Thyroid gland (tissue), 4 donors: ENCODE measurements at places on chromosomes 6 and 20.
A peak's percentile ranks its signal among the peaks of the same experiment; 100 is the strongest.

GRCh38 chr6:110990840-110991576 lies 9.2 kb downstream of the RPF2 start:
- no peak for DNase-seq

GRCh38 chr6:11179419-11180202 lies 52.9 kb downstream of the NEDD9 start:
- DNase-seq, result no peak

DNA sequence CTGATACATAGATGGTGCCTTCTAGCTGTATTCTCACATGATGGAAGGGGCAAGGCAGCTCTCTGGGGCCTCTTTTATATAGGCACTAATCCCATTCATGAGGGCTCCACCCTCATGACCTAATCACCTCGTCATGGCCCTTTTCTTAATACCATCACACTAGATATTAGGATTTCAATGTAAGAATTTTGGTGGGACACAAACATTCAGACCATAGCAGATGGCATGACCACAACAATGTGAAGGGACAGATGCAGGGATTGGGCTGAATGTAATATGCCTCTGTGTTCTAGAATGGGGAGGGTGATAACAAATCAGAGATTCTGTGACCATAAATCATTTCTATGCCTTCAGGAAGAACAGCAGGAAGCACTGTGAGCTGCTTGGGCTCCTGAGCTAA lies 145.8 kb downstream of the LCA5 start:
- no peak for DNase-seq

- DNase-seq, result no peak
Measured at GRCh38 chr6:84583784-84584183, 180.6 kb downstream of the TBX18 start.

DNA sequence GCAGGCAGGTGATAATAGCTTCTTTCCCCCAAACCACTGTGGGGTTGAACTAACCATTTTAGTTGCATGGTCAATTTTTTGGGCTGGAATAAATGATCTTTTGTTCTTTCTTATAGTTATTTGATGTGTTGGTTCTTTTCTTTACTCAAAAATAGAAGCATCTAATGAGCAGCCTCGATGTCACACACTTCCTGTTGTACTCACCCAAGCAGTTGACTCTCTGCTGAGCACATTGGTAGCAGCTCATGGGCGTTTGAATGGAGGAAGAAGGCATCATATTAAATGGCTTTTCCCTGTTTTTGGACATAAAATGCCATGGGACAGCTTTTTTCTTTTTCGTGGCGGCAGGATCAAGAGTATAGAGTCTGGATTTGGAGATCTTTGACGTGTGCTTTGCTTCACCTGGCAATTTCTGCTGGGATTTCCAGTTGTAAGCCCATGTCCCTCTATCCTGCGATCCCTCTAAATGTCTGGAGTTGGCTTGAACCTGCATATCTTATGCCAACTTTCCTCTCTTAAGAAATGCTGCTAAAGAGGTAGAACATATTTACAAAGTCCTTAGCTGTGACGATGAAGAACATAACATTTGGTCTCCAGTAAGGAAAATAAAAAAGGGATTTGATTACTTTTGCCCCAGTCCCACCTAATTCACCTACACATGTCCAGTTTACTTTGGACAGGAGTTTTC lies 268.3 kb downstream of the PRL start:
- no peak for DNase-seq

DNA sequence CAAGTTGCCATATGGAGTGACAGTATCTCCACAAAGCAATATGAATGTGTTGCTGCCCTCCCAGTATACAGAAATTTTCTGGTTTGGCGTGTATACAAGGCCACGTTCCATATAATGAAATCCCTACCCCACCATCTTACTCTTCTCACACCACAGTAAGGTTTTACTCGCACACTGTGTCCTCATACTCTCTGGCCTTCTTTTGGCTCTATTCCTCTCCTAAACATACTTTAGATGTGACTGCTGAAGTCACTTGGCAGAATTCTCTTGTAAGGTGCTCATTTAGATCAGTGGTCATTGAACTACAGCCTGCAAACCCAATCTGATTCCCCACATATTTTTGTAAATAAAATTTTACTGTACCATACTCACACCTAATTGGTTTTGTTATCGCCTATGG lies 123.2 kb downstream of the RFPL4B start:
- DNase-seq, result no peak

DNA sequence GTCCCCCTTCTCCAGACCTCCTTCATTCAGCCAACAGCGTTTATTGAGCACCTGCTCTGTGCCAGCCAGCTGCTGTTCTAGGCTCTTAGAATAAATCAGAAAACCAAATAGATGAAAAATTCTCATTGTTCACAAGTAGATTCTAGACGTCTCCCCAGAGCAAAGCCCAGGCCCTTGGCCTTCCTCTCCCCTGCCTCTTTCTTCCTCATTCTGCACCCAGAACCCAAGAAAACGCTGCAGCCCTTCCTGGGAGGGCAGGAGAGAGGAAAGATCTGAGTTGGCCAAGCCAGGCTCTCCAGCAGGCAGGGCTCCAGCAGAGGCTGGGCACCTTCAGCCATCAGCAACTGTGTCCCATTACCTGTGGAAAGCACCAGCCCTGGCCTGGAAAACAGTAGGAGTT lies 12.0 kb upstream of the BPI start:
- no peak for DNase-seq

DNA sequence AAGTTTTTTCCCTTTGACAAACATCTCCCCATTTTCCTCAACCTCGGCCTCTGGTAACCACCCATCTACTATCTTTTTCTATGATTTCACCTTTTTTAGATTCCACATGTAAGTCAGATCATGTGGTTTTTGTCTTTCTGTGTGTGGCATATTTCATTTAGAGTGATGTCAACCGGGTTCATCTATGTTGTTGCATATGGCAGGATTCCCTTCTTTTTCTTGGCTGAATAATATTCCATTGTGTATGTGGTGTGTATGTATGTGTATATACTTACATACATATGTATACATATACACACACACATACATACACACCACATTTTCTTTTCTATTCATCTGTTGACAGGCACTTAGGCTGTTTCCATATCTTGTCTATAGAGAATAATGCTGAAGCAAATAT lies 22.2 kb upstream of the PHIP start:
- DNase-seq, result no peak

DNA sequence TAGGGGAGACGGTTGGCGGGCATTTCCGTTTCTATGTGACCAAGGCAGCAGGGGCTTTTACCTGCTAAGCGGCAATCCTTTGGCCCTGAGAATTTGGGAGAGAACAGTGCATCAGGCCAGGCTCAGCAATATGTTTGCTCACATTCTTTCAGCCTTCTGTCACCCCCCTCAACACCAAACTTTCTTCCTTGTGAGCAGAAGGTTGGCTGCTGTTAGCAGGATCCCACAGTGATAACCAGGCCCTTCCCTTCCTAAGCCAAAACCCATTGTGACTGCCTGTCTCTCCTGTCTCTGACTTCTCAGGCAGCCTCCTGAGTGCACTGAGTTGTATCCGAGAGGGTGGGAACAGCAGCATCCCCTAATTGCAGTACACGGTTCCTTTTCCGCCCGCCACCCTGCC lies 43.7 kb downstream of the STK35 start:
- no peak for DNase-seq

- DNase-seq, result no peak
Measured at GRCh38 chr6:158752613-158753012, 66.6 kb downstream of the EZR start.

- no peak for DNase-seq
Measured at GRCh38 chr6:25034431-25034921, 98.7 kb upstream of the RIPOR2 start.

GRCh38 chr6:152068622-152069261 lies 261.3 kb downstream of the ESR1 start:
- DNase-seq, result no peak

DNA sequence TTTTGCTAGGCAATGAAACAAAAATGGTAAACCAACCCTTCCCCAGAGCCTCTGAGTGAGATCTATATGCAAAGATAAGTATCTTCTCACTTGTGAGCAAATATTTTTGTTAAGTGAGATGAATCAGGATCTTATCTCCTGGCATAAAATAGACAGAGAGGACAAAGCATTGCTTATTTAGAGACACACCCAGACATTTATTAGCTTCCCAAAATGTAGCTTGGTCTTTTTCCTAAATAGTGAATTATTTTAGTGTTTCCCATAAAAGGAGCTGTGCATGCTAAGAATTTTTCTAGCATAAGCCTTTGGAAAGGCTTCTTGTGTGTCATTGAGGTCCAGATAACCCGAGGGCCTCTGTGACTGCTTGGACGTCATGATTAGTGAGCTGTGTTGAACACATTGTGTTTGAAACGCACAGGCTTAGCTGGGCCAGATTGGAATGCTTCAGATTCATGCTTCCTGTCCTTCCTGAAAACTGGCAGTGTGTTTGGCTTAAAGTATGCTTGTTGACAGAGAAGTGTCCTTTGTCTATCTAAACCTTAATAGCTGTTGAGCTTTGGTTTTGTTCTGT lies 16.5 kb downstream of the MTHFD1L start:
- DNase-seq, result peak; percentile 84

DNA sequence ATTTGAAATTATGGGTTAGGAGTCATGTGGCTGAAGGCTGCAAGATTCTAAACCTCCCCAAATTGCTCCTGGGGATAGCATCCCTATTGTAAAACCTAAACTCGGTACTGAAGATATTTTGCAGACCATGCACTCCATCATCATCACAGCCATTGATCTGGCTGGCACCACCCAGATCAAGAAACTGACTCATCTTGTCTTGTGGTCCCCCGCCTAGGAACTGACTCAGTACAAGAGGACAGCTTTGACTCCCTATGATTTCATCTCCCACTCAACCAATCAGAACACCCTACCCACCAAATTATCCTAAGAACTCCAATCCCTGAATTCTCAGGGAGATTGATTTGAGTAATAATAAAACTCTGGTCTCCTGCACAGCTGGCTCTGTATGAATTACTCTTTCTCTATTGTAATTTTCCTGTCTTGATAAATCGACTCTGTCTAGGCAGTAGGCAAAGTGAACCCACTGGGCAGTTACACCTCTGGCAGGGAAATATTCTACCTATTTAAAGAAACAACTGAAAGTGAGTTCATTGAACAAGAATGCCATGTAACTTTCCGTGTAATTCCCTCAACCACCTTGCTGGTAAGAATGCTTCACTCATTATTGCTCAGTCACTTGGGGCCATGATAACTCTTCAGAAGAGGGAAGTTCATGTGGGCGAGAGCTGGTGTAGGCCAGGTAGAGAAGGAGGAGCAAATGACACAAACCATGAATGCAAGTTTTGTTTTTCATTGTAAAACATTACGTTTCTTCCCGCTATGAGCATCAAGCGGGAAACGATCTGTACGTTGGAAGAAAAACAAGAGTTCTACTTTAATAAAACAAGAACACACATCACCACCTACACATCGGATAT lies 602.9 kb upstream of the ARID1B start:
- no peak for DNase-seq

- no peak for DNase-seq
Measured at GRCh38 chr6:14079971-14080370, 37.6 kb upstream of the CD83 start.

- DNase-seq, result no peak
Measured at GRCh38 chr6:56594699-56595098, 48.0 kb downstream of the DST start.

GRCh38 chr6:164022632-164023031 lies 608.1 kb downstream of the QKI start:
- no peak for DNase-seq

DNA sequence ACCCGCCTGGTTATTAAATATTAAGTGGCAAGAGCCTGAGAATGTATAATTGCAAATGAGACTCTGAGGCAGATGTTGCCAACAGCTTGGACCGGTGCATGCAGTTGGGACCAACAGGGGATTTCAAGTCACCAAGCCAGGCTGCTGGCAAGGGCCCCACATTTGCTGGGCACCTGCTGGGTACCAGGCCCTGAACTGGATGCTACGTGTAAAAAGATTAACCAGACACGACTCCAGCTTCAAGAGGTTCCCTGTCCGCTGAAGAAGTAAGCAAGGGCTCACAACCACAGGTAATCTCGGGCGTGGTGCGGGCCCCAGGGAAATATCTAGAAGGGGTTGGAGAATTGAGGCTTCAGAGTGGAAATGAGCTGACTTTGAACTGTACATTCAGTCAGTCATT lies 13.2 kb upstream of the SIRPA start:
- no peak for DNase-seq

- no peak for DNase-seq
Measured at GRCh38 chr20:58138395-58138794, 90.1 kb downstream of the ANKRD60 start.

DNA sequence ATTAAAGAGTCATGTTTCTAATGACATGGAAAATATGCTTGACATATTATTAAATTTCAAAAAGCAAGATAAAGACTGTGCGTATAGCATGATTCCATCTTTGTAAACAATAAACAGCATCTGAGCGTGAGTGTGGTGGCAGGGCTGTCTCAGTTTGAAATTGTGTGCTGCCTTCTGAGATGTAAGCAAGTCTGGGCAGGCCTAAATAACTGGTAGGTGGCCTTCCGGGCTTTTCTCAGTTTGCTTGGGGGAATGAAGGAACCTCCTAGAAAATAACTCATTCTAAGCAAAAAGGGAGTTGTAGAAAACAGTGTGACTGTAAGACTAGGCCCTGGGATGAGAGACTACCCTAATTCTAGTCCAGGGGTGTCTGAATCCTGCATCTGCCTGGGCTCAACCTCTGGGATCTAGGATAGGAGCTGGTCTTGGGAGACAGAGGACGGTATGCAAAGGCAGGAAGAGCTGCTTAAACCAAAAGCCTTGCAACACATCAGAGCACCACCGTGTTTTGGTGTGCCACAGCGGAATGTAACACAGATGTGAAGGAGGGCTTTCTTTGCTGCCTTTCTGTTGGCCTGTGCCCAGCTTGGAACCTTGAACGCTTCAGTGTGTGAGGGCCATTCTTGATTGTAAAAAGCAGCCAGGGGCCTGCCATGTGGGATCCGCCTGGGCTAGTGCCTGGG lies 63.5 kb upstream of the L3MBTL3 start:
- no peak for DNase-seq

DNA sequence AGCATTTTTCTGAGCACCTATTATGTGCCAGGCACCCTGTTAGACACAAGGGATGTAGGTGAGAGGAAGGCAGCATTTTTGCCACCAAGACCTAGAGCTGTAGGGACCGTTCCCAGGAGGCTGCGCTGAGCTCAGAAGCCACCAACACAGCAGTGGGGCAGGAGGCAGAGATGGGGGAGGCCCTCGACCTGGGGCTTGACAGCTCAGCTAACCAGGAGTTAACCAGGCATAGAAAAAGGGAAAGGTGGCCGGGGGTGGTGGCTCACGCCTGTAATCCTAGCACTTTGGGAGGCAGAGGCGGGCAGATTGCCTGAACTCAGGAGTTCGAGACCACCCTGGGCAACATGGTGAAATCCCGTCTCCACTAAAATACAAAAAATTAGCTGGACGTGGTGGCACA lies 29.5 kb downstream of the KIF25 start:
- DNase-seq, result no peak

GRCh38 chr6:164695896-164696295 lies 613.5 kb downstream of the C6orf118 start:
- no peak for DNase-seq

GRCh38 chr6:68008445-68008844 lies 626.6 kb upstream of the ADGRB3 start:
- no peak for DNase-seq
